ENCODE measurements at places on chromosomes 6 and 20.

GRCh38 chr20:22533823-22534751 is 50.3 kb downstream of the FOXA2 start:
- DNase-seq = no peak

- DNase-seq = no peak
Measured at GRCh38 chr6:22249711-22250350, 47.0 kb downstream of the PRL start.

DNA sequence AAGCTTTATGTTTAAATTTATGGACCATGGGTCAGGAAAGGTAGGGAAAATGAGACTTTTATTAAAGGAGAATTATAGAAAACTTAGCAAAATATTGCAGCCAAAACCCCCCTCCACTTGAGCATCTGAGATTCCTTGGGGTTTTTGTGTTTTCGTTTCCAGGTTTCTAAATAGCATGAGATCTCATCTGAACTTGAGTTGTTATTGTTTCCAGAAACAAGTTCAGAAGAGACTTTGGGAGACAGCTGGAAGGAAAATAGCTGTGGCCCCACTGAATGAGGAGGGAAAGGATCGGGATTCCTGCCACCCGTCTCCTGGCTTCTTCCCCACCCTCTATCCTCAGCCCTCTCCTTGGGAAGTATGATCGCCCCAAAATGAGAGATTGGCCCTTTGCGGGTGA is 75.5 kb downstream of the TBC1D7 start:
- no peak for DNase-seq

DNA sequence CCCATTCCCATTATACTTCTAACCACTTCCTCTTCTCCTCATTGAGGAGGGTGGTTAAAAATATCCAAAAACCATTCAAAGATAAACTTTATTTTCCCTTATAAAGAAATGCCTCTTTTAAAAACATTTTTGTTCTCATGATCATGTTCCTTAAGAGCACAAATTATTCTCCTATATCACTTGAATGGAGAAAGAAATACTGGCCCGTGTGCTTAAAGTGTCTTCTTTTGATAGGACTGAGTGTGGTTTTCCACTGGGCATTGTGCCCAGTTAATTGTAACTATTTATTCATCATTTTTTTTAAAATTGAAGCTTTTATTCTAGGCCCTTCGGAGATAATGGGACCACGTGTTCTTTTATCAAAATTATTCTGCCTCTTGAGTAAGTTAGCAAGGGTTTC is 871.5 kb downstream of the QKI start:
- DNase-seq = no peak

GRCh38 chr20:58990651-58991445 is 9.8 kb downstream of the NELFCD start:
- no peak for DNase-seq

DNA sequence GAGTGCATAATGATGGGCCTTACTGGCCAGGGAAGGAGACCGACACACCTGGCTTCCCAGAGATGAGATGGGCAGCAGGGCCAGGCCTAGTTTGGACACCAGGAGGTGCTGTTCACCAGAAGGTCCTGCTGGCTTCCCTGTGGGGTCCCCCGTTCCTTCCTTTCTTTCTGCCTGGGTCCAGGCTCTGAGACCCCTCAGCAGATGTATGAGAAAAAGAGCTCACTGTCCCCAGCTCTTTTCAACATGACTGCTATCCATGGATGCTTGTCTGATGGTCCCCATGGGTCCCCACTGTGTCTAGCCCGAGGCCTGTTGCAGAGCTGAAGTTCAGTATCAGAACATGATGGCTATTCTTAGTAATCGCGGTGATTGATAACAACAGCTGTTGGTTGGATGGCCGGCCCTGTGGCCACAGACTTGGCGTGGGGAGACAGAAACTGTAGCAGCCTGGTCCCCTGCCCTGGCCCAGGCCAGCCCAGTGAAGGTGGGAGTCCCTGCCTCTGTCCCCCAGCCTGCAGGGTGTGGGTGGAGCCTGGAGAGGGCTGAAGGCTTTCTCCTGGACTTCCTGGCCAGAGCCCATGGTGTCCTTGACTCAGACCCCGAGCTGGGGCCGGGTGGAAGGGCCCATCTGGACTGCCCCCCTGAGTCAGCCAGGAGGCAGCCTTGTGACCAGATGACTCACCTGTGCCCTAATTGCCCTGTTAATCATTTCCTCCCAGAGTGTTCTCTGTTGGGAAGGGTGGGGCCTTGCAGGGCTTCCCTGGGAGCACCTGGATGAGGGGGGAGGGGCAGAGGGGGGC is 9.9 kb upstream of the BAK1 start:
- DNase-seq = no peak

DNA sequence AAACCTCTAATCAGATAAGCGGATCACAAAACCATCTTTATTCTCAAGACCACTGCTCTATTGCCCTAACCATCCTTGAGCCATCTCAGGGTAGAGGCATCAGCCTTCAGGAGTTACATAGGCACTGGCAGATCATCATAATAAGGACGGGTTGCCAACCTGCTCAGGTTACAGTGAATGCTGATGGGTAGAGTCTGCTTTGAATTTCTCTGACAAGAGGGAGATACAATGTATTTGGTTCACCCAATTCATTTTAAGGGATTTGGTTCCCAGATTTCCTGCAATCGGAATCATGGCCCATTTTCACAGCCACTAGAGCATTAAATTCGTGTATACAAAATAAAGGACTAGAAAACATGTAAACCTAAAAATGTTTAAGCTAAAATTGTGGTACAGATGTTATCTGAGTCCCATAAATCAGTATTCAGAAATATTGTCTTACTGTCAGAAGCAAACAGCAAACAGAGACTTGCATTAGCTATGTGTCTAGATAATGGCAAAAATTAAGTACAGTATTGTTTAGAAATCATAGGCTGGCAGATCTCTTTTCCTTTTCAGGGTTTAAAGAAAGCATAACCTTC is 41.9 kb upstream of the TMEM170B start:
- DNase-seq = no peak

GRCh38 chr6:159008656-159009288 is 8.8 kb upstream of the RSPH3 start:
- no peak for DNase-seq

DNA sequence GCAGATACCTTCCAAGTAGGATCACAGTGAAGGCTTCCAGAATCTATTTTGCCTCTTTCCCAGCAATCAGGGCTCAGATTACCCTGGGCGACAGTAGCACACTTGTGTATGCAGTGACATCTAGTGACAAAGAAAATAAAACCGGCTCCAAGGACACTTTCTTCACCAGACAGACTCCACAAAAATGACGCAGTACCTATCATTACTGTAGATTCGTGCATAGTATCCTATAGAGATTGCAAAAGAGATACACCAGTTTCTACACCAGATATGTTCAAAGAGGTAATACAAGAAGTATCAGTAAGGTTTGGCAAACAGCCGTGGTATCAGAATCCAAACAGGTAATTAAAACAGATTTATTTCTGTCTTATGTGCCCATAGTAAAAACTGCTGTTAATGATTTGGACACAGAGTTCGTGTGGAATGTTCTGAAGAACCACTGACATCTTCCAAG is 600.4 kb upstream of the JAG1 start:
- DNase-seq = no peak

DNA sequence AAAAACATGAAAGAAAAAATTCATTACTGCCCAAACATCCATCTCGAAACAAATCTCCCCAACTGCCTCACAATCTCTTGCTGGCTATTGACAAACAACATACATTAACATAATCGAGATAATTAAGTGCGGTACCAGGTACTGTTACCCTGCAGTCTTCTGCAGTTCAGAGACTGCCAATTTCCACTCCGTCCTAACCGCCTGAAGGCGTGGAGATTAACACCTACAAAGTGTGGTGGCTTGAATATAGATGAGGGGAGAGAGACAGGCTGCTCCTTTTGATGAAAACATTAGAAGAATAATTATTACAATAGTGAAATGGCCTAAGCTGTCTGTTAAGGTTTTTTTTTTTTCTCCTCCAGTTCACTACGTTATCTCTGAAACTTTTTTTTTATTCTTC is 258.9 kb upstream of the SOX4 start:
- no peak for DNase-seq

GRCh38 chr6:74268815-74269599 is 573.0 kb downstream of the CD109 start:
- no peak for DNase-seq

GRCh38 chr20:10639737-10640556 is 33.9 kb downstream of the JAG1 start:
- no peak for DNase-seq

GRCh38 chr20:57211406-57211805 is 55.0 kb downstream of the BMP7 start:
- no peak for DNase-seq

GRCh38 chr6:42690872-42691271 is 31.5 kb downstream of the PRPH2 start:
- DNase-seq = peak; percentile 47

- no peak for DNase-seq
Measured at GRCh38 chr6:13946506-13946905, 21.8 kb downstream of the RNF182 start.

GRCh38 chr6:114785235-114786127 is 442.7 kb upstream of the HS3ST5 start:
- no peak for DNase-seq

DNA sequence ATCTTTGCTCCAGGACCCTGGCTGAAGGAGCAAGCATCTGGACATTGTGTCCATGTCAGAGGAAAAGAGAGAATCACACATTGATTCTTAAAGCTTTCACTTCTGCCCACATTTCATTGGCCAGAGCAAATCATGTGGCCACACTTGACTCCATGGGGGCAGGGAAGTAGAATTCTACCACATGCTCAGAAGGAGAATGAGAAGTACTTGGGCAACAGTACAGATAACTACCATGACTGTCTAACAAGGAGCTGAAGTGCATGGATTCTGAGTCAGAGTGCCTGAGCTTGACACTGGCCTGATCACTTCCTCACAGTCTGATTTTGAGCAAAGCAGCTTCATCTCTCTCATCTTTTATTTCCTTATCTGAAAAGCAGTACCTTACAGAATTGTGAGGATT is 38.6 kb downstream of the GHRH start:
- DNase-seq = no peak

GRCh38 chr6:109253366-109253765 is 128.9 kb downstream of the CD164 start:
- DNase-seq = no peak

GRCh38 chr20:20465252-20465651 is 97.3 kb downstream of the INSM1 start:
- no peak for DNase-seq

DNA sequence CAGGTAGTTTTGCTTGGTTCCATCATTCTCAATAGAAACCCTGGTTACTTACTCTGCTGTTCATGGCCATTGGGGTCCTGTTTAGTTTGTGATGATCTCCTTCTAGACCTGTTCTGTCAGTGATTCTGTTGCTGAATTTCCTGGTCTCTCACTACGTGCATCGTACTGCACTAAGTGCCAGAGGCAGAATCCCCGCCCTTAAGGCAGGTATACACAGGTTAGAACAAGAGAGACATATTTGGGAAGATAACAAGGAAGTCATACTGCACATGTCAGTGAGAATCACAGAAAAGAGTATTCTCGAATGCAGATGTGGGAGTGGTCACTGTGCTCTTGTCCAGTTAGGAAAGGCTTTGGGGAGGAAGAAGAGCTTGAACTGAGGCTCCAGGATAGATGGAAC is 148.1 kb upstream of the MYLIP start:
- no peak for DNase-seq

DNA sequence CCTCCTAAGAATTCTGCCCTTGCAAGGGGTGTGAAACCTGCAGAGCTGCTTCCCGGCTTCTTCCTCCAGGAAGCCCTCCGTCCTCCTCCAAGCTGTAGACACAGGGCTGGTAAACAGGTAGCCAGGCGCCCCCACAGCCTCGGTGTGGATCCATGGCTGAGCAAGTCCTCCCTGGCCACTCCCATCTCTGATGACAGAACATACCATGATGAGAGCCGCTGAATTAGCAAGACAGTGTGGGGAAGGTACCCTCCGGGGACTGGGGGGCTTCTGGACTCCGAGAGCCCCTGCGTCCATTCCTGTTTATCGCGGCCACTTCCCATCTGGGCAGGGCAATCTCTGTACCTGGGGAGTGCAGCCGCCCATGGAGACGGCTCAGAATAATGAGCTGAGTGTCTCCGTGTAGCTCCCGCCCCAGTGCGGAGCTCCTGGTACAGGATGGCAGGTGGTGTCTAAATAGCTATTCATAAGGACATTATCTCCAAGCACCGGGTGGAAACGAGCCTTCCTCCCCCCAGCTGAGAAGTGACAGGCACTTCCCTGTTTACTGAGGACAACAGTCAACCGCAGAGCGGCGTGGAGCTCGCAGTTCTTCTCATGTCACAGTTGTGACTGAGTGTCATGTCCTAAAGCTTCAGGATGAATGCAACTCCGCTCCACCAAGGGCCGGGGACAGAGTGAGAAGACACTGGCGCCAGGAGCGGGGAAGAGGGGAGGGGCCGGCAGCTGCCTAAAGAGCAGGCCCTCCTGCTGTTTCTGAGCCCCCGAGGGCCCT is 22.7 kb upstream of the NTSR1 start:
- DNase-seq = no peak

DNA sequence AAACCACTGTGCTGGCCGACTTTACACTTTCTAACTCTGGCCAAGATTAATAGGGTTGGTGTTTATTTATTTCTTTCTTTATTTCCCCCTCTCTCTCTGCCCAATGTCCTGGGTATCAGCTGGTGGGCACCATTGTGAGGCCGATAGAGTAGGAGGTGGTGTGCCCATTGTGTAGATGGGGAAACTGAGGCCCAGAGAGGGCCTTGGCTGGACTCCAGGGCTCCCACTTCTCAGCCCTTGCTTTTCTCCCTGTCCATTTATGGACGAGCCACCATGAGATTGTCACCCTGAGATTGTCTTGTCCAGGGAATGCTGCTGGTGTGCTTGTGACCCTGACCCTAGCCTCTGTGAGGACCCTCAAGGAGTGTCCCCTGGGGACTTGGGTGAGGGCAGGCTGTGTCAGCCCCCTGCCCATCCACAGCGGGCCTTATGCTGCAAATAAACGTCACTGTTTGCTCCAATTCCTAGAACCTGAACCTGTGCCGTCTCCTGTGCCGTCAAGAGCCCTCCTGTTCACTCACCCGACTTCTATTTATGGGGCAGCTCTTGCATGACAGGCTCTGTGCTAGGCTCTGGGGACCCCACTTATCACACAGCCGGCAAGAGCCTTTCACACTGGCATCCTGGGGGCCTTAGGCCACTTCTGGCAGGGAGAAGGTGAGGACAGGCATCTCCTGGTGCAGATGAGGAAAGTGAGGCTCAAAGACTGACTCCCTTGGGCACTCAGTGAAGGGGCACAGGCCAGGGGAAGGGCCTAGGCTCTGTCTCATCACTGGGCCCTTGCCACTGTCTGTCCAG is 24.8 kb downstream of the SUN5 start:
- no peak for DNase-seq

GRCh38 chr6:144582939-144583613 is 297.9 kb downstream of the UTRN start:
- peak; percentile 31 for DNase-seq

DNA sequence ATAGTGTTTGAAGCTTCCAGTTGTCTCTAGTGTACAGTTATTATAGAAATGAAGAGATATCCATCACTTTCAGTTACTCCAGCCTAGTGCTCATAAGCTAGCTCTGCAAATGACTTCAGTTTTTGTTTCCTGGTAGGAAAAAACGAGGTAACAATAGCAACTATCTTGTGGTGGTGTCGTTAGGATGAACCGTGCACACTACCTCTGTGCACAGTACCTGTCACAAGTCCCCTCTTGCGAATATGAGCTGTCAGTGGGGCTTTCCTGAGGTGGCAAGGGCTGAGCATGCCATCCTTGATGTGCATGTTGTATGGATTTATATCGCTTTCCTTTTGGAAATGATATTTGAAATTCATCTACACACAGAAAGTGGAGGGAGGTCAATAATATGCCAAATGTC is 151.8 kb downstream of the ARID1B start:
- DNase-seq = no peak

GRCh38 chr20:33262658-33263065 is 20.4 kb upstream of the BPIFB1 start:
- DNase-seq = peak; percentile 7
